ENCODE measurements at places on chromosomes 7 and 10.
A peak's percentile ranks its signal among the peaks of the same experiment; 100 is the strongest.

GRCh38 chr10:118239236-118239630 lies 102.9 kb downstream of the FAM204A start:
- no peak for DNase-seq

DNA sequence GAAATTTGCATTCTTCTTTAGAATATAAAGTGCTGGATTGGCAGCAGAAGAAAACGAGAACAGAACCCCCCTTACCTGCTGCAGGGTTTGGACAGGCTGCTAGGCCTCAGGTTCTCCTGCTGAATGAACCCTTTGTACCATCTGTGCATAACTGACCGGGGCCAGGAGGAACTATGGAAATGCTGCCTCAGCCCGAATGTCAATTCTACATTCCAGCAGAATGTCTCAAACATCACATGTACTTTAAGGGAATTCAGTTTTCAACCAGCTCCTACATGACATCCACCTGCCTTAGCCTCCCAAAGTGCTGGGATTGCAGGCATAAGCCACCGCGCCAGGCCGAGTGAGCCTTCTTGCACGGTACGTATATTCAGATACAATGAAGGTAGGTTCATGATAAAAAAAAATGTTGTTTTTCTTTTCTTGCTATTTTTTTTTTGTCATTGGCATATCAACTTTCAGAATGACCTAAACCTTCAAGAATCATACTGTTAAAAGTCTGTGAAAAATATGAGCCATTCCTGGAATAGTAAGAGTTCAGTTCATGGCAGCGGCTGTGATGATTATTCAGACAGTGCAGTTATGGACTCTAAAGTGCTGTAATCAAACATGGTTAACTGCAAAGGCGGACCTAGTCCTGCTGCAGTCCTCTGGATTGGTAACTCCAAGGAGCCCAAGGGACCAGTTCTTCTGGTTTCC lies 84.4 kb upstream of the TNS3 start:
- no peak for DNase-seq

DNA sequence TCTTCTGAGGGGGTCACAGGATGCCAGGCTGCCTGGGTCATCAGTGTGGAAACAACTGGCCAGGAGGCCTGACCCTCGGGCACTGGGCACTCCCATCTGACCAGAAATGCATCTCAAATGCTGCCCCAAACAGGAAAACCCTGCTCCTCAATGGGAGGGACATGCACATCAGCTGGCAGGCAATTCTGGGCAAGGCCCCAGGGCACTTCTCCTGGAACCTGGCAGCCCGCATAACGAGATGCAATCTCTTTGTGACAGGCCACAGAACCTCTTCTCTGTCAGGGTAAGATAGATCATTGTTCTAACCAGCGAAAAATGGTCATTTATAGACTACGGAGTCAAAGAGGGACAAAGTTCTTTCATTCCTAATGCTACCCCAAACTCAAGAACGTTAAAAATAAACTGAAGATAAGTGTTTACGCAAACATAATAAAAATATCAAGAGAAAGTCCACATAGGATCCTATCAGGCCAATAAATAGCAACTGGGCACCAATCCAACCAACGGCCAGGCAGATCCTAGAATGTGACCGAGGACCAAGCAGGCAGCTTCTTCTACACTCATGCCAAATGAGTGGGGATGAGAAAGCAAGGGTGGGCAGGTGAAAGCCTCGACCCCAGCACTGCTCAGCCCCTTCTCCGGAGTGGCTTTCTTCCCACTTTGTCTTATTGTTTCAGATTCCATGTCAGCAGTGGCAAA lies 212.3 kb downstream of the TCERG1L start:
- no peak for DNase-seq

DNA sequence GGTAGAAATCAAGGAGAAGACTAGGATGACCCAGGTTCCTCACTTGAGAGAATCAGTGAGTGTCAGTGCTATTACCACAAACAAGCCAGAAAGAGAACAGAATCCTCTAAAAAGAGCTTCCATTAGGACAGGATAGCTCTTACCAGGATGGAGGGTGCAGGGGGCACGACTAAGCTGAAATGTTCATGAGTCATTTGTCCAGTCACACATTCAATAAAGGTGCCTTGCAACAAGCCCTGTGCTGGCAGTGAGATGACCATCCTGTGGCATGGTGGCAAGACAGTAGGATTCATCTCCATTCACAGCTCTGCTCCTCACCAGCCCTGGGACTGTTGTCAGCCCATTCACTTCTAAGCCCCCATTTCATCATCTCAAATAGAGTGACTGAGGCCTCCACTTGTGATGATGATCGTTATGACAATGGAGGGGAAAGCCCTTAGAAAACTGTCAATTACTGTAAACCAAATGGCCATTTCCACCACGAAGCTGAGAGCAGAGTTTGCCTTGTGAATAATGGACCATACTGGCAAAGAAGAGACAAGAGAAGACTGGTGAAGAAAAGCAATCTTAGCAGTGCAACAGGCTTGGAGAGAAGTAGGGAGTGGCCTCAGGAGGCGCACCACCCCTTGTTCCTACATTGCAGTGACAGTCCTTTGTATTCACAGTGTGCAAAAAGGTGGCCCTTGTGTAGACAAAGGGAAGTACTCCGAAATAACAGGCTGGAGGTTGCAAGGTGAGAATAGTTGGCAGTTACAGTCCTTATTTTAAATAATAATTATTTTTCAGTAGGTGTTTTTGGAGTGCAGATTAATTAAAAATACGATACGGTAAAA lies 9.0 kb upstream of the WIPF3 start:
- no peak for DNase-seq

DNA sequence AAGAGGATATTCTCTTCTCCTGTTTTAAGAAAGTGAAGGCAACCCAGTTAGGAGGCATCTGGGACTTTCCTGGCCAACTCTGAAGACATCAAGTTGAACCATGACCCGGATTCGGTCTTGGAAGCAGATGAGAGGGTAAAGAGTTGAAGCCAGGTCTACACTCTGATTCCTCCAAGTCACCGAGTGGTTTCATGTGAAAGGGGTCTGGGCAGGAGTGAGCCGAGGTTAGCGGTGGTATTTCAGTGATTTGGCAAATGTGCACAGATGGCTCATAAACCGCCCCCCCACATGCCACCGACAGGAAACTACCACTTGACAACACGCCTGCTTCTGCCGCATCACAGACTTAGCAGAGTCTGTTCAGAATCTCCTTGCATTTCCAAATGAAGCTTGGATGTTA lies 11.4 kb upstream of the REPIN1 start:
- peak; percentile 63 for DNase-seq

DNA sequence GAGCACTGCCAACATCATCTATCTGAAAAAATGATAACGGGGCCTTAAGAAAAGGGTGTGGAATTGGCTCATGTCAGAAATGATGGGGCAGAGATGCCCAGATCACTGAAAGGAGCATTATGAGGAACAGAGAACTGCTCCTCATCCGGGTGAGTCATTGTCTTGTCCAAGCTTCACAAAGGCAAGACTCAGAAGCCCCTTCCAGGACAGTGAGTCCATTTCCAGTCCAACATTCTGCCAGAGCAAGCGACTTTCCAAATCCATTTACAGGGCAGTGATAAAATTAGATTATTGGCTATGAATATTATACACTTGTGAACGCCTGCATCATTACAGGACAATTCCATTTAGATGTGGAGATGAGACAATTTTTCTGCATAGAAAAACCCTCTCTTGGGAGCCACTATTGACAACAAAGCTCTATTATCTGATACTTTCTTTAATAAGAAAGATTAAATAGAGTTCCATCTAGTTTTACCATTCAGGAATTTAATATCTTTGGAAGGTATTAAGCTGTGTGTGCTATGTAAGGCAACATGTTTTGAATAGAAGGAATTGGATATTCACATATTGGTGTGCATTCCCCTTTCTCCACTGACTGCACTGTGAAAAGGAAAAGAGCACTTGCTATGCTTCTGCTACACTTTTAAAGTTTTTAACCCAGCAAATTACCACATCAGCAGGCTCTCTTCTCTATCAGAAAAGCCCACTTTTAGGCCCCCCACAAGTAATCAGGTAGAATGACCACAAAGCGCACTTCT lies 159.6 kb downstream of the NRP1 start:
- no peak for DNase-seq

DNA sequence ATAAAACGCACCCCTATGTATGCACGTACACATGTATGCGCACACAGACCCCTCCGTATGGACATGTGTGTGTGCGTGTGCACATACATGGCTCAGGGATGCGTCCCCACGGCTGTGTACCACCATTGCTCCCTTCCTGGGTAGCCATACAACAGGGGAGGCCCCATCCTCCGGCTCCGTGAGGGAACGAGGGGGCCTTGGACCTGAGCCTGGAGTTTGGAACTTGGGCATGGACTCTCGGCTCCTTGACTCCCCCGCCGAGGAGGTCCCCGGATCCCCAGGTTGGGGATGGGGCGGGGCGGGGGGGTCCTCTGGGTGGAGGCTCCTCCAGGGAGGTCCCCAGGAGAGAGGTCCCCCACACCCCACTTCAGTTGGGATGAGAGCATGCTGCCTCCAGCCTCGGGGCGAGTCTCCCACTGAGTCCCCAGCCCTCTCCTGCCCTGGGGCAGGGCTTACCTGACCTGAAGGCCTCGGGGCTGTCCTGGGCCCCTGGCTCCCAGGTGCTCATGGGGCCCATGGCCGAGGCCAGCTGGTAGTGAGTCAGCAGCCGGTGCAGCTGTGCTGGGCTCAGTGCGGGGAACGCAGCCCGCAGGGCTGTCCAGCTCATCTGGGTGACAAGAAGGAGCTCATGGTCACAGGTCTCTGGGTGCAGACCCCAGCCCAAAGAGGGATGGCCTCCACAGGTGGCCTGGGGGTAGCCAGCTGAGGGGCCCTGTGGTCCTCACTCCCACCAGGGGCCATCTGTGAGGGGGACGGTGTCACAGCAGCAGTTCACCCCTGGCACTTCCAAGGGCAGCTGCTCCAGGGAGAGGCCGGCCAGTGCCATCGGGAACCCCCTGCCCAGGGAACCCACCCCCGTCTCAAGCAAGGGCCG lies 29.9 kb downstream of the AP5Z1 start:
- DNase-seq: no peak

GRCh38 chr7:77674878-77675277 lies 21.4 kb upstream of the RSBN1L start:
- DNase-seq: no peak

GRCh38 chr7:20244334-20245120 lies 27.3 kb upstream of the MACC1 start:
- DNase-seq: no peak

DNA sequence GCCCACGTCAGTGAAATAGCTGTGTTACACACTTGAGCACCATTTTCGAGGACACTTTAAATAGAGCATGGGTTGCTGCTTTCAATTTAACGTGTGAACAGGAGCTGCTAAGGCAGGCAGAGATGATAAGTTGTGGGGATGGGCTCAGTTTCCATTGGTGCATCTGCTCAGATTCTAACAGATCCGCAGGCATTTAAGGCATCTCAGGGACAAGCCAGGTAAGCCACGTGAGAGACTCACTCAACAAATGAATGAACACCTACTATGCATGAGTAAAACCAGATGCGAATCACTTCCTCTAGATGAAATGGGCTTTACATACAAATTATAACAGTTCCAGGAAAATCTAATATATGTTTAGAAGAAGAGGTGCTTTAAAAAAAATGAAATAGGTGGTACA lies 34.6 kb downstream of the PLXNA4 start:
- no peak for DNase-seq

DNA sequence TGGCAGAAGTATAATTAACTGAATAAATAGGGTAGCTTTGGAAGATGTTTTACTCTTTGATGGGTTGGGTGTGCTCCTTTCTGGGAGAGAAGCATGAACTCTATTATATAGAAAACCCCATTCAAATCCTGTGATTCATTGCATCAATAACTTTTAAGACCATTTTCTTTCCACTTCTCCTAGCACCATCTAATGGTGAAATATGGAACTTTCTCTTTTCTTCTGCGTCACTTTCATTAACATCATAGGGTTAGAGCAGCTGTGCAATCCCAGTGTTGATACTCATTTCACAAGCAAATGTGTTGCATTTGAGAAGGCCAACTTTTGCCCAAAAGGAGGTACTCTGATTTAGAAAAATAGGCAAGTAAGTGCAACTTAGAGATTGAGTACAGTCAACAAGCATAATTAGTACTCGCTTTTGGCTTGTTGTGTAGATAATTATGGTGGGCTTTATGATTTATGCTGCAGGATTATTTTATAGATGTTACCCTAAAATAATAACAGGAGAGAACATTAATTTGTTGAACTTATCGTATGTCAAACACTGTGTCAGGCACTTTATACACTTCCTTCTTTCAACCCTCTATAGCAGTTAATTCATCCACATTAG lies 92.9 kb downstream of the CPED1 start:
- no peak for DNase-seq

GRCh38 chr10:130739757-130740145 lies 571.8 kb downstream of the TCERG1L start:
- no peak for DNase-seq

GRCh38 chr7:55344840-55345239 lies 20.3 kb upstream of the LANCL2 start:
- DNase-seq: no peak

DNA sequence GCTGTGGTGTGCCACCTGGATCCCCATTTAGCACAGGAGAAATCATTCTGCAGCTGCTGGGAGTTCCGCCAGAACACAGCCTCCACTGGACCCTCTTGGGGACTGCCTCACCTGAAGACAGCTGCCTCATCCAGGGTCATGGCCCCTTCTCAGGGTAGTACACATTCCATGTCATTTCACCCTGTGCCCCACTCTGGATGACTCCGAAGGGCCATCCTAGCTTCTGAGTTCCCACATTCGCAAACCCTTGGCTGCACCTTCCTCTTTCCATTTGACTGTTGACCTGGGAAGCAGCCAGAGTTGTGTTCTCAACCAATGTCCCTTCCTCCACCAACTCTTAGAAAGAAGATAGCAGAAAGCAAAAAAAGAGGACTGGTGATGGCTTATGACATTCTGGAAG lies 125.6 kb upstream of the TBX20 start:
- DNase-seq: no peak

- DNase-seq: no peak
These were observed 47.6 kb downstream of the PAPSS2 start for GRCh38 chr10:87707254-87707653.

- DNase-seq: no peak
These were observed 884 bp upstream of the SAP25 start for GRCh38 chr7:100574362-100575205.

DNA sequence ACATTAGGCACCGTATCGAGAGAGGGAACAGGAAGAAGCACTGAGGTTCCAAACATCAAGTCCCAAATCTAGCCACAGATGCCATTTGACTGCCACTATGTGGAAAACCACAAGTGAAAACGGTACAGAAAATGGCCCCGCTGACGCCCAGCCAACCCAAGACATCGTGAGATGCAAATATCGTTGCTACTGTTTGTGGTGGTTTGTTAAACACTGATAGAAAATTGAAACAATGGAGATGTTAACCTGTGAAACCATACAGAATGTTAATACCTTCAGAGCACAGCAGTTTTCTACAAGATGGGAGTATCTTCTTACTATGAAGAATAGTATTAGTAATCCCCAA lies 152.4 kb upstream of the LRRTM3 start:
- DNase-seq: no peak

GRCh38 chr7:50095634-50096033 lies 2.6 kb upstream of the ZPBP start:
- no peak for DNase-seq

DNA sequence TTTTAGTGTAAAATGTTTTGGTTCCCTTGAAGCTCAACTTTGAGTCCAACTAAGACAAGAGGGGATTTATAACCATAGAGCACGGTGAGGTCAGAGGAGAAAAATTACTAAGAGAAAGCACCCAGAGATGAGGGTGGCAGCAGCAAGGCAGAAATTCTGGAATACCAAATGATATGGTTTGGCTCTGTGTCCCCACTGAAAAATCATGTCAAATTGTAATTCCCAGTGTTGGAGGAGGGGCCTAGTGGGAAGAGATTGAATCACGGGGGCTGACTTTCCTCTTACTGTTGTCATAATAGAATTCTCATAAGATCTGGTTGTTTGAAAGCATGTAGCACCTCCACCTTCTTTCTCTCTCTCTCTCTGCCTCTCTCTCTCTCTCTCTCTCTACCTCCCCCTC lies 19.4 kb upstream of the AKR1C1 start:
- DNase-seq: no peak
